ENCODE measurements at places on chromosomes 2 and 18.

- no peak for DNase-seq
Observed at GRCh38 chr2:96923810-96924774, 54.2 kb upstream of the SEMA4C start.

DNA sequence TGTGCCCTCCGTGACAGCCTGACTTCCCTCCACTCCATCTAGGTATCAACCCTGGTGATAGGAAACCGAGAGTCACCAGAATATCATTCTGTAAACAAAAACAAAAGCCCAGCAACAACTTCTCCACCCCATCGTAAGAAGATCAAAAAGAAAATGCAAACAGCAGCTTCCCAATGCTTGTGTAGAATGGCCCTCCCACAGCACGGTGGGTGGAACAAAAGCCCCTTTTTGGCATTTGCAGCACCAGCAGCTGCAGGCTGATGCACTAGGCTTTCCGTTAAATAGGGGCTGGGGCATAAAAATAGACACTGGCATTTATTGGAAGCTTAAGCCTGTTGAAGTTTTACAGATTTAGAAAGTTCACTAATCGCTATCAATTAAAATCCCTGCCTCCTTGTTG lies 513.0 kb downstream of the GALR1 start:
- peak; percentile 64 for DNase-seq

- DNase-seq, result no peak
Observed at GRCh38 chr2:74559912-74560311, 5.4 kb downstream of the DOK1 start.

DNA sequence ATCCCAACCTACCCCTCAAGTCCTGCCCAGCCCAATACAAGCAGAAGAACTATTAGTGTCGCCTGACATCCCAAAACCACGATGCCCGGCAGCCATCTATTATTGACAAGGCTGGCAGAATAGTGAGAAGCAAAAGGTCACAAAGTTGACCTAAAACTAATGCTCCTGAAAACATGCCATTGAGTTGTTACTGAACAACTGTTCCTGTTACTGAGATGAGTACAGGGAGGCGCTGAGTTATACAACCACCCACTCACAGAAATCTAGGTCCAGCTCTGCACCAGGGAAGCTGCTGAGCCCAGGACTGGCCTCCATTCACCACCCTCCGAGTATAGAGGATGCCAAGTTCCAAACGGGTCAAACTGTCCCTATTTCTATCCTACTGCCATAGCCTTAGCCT lies 180.0 kb upstream of the ACAA2 start:
- no peak for DNase-seq

DNA sequence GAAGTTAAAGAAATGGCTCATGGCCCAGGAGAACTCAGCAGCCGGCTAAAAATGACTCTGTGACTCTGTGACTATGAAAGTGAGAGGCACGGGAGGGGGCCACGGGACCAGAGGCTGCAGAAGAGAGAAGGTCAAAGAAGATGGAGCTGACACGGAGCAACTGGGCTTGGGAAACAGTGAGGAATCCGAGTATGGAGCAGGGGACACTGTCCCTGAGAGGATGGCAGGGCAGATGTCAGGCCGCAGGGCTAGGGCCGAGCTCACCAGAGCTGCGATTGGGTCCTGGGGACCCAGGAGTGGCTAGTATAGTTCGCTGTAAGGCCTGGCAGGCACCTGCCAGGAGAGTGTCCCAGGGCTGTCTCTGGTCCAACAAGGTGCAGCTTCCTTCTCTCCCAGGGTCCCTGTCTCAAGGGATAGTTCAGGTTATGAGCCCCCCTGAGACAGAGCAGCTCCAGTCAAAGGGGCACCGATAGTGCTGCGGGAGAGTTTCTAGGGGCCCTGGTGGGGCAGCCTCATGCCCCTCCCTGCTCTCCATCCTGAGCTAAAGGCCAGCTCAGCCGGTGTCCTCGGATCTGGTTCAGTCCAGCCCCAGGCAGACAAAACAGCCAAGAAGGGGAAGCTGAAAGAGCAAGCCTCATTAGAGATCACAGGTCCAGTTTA lies 42.7 kb downstream of the CIB4 start:
- no peak for DNase-seq

GRCh38 chr2:16175247-16175825 lies 235.0 kb downstream of the MYCN start:
- DNase-seq, result no peak

GRCh38 chr2:32812316-32812715 lies 134.4 kb upstream of the LTBP1 start:
- DNase-seq, result no peak

GRCh38 chr2:29495536-29496060 lies 380.4 kb downstream of the CLIP4 start:
- no peak for DNase-seq

DNA sequence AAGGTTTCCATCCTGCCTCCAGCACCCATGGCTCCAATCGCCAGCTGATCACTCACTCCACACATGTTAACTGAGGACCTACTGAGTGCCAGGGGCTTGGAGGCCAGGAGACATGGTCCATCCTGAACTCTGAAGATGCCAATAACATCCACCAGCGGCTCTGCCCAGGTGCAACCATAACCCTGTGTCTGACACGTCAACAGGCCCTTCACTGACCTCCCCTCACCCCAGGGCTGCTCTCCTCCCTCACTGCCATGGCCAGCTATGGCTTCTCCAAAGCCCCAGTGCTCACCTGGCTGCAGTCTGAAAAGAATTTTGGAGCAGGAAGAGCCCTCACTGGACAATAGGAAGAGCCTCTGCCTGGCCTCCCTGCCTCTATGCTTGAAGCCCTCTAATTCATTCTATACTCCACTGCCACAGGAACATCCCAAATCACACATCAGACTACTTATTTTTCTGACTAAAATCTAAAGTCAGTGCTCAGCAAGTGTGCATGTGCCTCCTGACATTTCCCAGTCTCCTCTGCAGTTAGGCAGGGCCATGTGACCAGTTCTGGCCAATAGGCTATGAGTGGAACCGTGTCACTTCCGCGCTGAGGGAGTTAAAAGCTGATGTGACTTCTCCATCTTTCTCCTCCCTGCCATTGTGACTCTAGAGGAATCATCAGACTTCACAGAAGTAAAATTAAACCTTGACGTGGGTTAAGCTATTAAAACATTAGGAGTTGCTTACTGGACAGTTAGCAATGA lies 37.2 kb downstream of the ZBTB7C start:
- no peak for DNase-seq

GRCh38 chr2:88658881-88659537 lies 31.7 kb upstream of the EIF2AK3 start:
- no peak for DNase-seq

DNA sequence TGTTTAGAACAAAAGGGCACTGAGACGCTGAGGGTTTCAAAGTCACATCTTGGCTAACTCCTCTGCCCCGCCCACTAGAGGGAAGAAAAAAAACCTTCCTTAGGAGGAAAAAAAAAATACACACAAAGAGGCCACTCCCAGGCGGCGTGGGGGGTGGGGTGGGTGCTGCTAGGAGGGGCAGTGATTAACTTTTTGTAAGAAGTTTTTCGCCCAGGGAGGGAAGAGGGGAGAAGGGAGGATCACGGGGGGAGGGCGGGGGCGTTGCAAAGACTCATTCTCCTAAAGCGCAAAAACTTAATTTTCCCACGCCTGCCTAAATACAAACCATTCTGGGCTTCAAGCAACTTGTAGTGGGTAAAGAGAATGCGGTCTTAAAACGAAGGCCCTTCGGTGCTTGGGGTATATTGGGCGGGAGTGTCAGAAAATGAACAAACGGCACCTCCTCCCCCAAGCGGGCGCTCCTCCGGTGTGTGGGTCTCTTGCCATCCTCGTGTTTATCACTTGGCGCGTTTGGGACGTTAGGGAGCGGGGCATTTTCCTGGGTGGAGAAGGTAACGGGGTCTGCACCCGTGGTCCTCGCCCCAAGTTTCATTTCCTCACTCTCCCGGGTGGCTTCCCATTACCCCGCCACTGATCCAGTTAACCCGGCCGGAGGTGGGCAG lies 1.7 kb downstream of the CXCR4 start:
- DNase-seq, result no peak

- DNase-seq, result no peak
Observed at GRCh38 chr2:193946806-193947205, 1710.2 kb upstream of the SLC39A10 start.

DNA sequence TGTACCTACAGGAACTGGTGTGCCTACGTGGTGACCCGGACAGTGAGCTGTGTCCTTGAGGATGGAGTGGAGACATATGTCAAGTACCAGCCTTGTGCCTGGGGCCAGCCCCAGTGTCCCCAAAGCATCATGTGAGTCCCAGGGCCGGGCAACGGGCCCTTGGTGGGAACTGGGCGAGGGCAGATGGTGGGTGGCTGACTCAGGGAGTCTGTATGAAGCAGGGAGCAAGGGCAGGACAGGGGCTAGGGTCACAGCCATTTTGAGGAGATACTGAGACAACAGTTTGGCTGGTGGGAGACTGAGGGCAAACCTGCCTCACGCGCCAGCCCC lies 1.7 kb downstream of the EMILIN1 start:
- no peak for DNase-seq

DNA sequence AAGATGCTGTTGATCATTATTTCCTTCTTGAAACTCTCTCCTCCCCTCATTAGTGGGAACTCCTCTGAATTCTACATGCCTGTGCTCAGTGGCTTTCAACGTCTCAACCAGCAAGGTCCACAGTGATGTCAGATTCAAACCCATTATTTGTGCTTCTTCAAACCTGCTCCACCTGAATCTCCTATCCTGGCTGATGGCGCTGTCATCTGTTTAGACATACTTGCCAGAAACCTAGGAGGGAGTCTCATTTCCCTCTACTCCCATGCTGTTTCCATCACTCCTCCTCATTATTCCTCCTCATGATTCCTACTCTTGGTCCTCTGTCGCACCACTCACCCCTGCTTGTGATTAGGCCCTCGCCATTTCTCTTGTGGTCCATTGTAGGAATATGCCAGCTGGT lies 2.9 kb upstream of the LPIN2 start:
- no peak for DNase-seq

- DNase-seq, result no peak
Observed at GRCh38 chr2:1748176-1748740, 3.9 kb upstream of the PXDN start.

DNA sequence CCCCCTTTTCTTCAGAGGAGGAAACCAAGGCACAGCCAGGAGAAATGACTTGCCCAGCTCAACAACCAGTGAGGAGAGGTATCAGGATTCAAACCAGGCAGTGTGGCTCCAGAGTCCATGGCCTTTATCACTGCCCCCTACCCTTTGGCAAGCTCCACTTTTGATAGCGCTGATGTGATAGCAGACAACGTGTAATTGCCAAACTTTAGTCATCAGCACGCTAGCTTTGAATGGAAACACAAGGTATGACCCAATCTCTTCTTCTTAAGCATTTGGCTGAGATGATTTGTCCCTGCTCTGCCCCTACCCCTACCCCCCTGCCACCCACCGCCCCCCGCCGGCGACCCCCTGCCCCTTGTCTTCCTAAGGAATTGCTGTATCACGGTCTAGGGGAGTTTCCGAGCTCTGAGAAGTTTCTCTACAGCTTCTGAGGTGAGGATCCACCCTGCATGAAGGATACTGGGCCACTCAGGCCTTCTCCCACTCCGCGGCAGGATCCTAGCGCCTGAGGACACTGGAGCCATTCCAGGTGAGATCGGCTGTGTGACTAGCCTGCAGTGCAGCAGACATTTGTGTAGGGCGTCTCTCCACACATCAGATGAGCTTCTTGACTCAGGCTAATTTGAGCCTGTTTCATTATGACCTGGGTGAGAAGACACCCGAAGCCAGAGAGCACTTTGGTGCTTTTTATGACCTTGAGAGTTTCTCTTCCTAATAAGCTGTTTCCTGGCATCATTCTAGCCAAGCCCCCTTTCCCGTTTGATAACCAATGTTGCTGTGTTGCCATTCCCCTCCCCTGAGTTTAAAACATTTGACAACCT lies 75.1 kb upstream of the MAP4K4 start:
- no peak for DNase-seq

- no peak for DNase-seq
Observed at GRCh38 chr2:239544143-239544917, 143.5 kb upstream of the HDAC4 start.

DNA sequence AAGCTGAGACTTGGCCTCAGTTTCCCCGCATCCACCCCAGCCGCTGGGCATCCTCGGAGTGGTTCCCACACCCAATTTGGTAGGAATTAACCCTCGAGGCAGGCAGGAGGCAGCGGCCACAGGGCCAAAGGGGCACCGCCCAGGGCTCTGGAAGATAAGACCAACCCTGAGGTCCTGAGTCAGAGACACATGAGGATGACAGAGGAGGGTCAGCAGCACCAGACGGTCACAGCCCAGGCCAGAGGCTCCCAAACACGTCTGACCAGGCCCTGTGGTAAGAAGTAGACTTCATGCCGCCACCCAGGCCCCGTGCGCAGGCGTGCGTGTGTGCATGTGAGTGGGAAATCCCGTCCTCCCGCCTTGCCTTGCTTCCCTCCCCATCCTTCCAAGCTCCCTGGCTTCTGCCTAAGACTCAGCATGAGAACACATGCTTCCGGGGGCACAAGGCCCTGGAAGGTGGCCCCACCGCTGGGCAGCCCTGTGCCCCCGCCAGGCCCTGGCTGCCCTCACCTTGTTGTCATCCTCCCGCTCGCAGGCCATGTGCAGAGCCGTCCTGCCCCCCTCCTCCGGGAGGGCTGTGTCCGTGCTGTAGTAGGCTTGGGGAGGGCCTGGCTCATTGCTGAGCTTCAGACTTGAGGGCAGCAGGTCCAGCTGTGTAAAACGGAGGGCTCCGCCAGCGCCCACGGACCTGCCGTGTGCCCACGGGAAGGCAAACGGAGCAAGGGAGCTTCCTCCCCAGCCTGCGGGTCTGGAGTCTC lies 46.3 kb downstream of the ANKMY1 start:
- no peak for DNase-seq

- no peak for DNase-seq
Observed at GRCh38 chr2:6576302-6576701, 289.4 kb downstream of the CMPK2 start.

DNA sequence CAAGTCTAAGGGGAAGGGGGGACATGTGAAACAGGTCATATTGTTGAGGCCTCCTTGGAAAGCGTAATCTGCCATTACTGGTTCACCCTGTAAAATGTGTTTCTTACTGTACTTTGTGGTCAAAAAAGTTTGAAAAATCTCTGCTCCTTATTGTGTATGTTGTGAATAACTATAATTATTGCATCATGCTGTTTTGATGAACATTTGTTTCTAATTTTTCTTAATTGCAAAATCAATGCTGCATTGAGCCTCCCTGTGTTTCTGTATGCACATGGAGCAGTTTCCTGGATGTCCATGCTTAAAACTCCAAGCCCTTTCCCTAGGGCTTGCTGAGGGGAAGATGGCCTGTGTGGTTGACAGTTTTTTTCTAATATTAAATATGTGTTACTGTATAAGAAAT lies 158.6 kb downstream of the RNF144A start:
- DNase-seq, result no peak

- peak; percentile 79 for DNase-seq
Observed at GRCh38 chr2:61763605-61764034, 90.2 kb downstream of the FAM161A start.

DNA sequence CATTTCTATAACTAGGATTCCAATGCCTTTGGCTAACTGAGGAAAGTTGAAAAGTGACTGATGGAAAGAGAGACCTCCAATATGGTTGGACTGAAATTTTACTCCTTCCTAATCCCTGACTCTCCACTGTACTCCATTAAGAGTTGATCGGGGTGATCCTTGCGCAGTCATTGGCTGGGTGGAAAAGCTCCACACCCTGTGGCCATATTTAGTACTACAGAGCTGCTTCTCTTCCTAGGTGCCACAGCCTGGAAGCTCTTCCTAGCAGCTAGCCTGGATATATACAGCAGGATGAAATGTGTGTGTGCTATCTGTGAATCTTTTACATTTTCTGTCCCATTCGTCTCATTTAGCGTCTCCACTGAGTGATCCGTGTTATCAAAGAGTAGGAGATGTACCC lies 71.2 kb downstream of the MEP1B start:
- no peak for DNase-seq
